ENCODE measurements at places on chromosomes 3 and 15.

GRCh38 chr3:124985349-124985748 lies 50.8 kb upstream of the MUC13 start:
- DNase-seq, result no peak

DNA sequence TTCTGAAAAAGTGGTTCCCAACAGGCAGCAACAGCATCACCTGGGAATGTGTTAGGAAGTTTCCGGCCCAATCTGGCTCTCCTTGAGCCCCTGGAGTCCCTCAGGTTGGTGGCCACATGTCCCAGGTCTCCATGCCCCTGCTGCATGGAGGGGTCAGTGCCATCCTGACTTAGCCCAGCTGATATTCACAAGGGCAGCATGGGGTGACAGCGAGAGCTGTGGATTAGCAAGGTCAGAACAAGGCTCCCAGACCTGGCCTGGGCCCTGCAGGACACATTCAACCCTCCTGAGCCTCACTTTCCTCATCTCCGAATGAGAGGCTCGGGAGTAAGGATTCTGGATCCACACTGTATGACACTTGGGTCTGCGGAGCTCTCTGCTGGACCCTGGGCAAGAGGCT lies 243.8 kb upstream of the TLE3 start:
- DNase-seq, result no peak

- DNase-seq, result no peak
Observed at GRCh38 chr3:71350998-71351397, 232.5 kb downstream of the FOXP1 start.

GRCh38 chr3:21888656-21889055 lies 137.6 kb upstream of the ZNF385D start:
- DNase-seq, result no peak

DNA sequence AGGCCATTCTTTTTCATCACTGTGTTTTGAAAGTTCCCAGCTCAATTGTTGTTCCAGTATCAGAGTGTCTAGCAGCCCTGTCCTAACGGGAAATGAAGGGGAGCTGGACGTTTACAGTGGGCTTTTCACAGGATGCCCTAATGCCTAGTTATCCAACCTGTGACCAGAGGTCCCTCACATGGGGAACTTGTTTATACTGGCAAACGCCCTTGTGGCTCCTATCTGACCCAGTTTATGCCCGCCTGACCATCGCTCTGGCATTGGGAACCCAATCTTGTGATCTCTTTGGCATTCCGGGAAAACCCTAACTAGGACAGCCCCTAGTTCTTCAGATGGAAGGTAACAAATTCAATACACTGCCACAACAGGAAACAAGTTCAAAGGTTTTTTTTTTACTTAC lies 14.5 kb upstream of the MYRIP start:
- no peak for DNase-seq

DNA sequence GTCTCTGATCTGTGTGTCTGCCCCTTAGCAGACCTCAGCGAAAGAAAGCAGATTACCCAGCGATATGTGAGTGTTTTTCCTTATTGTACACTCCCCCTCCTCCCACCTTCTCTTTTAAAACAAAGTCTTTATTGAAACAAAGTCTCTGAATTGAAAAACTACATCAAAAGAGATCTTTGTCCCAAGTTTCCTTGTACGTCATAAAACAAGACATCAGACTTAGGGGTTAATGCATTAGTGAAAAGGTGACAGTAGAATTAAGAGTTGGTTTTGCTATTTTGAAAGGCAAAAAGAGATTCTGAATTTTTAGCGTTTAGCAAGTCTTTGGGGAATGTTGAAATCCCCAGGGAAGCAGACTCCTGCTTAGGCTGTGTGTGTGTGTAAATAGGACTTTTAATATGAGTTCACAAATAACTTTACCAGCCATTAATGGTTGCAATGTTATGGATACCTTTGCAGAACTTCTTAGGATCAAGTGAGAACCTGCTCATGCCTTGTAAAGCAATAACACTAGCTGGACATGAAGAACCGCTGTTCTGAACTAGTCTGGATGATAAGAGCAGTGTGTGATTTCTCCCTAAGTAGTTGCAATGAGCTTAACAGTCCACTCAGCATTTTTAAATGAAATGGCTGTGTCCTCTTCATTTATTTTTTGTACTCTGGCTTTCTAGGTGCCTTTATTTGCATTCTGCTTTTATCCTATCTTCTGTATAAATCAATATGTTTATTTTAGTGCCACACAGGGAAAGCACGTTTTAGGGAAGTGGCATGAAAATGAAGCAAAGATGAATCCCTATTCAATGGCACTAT lies 136.6 kb downstream of the MCTP2 start:
- DNase-seq, result no peak

GRCh38 chr3:131091768-131092167 lies 65.1 kb downstream of the NEK11 start:
- DNase-seq, result no peak

DNA sequence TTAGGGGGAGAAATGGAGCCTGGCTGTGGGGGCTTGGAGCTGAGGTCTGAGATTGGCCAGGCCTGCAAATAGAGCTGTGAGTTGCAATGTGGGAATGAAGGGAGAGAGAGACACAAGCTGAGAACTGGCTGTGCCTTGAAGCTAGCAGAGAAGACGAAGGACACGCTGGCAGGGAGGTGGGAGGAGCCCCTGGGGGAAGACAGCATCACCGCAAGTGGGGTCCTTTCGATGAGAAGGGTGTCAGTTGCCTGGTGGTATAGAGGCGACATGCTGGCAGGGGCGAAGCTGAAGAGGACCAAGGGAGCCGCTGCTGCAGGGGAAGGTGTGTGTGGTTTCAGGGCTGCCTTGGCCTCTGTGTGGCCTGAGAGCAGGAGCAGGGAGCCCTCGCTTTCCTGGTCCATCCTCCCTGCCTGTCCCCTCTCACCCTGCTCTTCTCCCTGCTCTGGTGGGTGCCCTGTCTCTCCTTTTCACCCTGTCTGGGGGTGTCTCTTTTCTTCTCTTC lies 5.5 kb downstream of the RHCG start:
- DNase-seq, result no peak

DNA sequence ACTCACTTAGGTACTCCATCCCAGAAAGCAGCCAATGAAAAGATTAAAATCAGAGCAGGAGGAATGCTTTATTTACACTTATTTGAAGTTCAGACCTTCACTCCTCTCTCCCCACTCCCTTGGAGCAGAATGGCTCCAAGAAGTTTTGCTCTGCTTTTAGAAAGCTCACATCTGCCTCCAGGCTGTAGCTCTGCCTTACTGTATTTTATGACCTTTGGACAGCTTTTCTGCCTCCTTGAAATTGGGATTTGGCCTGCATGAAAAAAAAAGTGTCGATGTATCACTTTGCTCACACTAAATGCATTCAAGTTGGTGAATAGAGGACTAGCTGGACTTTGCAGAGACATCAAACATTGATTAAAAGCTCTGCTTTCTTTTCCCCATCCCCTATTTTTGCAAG lies 95.3 kb downstream of the SLC9A9 start:
- DNase-seq, result no peak

DNA sequence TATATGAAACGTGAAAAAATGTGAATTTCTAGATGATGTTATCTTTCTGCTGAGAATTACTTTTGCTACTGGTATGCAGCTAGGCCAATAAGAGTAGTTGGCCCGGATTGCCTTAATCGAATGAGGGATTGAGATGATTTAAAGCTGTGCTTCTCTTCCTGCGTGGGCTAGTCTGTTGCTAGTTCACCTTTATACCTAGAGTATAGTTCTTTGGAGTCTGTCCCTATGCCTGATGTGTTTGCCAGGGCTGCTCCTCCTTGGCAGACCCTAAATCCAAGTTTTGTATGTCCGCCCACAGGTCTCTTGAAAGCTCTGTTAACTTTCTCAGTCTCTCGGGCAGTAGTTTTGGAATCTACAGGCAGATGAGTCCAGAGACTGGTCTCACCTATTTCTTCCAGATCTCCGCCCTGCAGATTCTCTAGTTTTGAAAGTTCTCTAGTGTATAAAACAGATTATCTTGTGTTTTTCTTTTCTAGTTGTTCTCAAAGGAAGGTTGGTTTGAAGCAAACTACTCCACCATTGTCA lies 64.9 kb downstream of the MEF2A start:
- no peak for DNase-seq

- no peak for DNase-seq
Observed at GRCh38 chr3:128174675-128175590, 21.7 kb downstream of the EEFSEC start.

DNA sequence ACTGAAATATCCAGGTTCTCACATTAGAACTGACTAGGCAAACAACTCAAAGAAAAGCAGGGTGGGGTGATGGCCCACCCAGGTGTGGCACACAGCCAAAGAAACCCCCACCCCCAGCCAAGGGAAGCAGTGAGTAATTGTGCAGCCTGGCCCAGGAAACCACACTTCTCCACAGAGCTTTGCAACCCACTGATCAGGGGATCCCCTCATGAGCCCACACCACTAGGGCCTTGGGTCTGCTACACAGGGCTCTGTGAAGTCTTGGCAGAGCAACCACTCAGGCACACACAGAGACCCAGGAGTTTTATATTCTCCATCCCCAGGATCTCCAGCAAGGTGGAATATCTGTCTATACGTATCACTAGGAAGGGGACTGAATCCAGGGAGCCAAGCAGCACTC lies 22.2 kb upstream of the TRIM42 start:
- DNase-seq, result no peak

- DNase-seq, result no peak
Observed at GRCh38 chr3:115698851-115699591, 75.7 kb downstream of the GAP43 start.

- DNase-seq, result no peak
Observed at GRCh38 chr15:49424954-49425353, 1.9 kb downstream of the FGF7 start.

DNA sequence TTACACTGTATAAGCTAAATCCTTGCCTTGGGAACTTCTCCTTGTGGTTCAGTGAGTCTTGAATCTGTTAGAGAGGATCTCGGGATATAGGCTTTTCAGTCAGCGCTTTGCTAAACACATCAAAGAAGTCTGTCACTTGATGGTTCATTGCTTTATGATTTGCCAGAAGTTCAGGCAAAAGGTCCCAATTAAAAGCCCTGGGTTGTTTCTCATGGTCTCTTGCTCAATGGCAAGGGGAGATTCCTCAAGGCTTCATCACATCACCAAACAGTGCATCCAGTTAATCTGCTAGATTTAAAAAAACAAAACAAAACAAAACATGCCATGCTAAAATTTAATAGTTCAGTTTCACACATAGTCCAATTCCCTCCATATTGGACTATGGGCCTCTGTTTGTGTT lies 114.8 kb downstream of the FILIP1L start:
- DNase-seq, result no peak
